Uterus (tissue), 4 donors: ENCODE measurements at places on chromosomes 16 and 17.

- DNase-seq = no peak
Observed at GRCh38 chr16:13307851-13308250, 406.5 kb downstream of the SHISA9 start.

GRCh38 chr16:80085606-80086005, 455.2 kb upstream of the DYNLRB2 start:
- DNase-seq = no peak

GRCh38 chr16:66549284-66550131, at the start of gene TK2:
Gene TK2 (minus strand): TSS chr16:66550122. CDS start chr16:66550061, 61 bp downstream.
- peak; percentile 61 for DNase-seq

GRCh38 chr16:782258-782657, 5.9 kb downstream of the RPUSD1 start:
- DNase-seq = no peak

GRCh38 chr17:71726341-71726740, 394.5 kb upstream of the SOX9 start:
- no peak for DNase-seq

GRCh38 chr16:57956924-57957672, 13.8 kb downstream of the CNGB1 start:
- no peak for DNase-seq

- no peak for DNase-seq
Observed at GRCh38 chr16:85142771-85143211, 30.5 kb upstream of the CIBAR2 start.

DNA sequence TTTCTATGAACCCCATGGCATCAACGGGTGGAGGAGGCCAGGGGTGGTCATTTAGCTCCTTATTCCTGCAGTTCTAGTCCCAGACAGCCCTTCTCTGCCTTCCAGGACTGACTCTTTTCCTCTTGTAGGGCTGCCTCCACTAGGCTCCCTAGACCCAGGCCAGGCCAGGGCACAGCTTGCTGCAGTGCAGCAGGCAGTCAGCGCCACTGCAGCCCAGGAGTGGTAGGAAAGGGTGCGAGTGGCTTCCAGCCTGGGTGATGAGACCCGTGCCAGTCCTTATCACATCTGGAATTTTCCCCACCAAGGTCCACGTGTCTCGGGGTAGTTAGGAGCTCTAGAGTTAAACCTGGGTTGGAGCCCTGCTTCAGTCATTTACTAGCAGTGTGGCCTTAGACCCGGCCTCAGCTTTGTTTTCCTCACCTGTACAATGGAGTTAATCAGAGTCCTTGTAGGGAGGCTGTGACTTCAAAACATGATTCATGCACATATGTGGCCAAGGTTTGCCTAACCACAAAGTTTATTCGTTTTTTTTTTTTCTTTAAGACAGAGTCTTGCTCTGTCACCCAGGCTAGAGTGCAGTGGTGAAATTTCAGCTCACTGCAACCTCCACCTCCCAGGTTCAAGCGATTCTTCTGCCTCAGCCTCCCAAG, 4.7 kb downstream of the SLC5A11 start:
- DNase-seq = no peak

- no peak for DNase-seq
Observed at GRCh38 chr17:72602517-72603419, 481.9 kb downstream of the SOX9 start.

GRCh38 chr16:49369651-49370611, 3.7 kb upstream of the C16orf78 start:
- DNase-seq = no peak

GRCh38 chr17:50439008-50439407, 13.0 kb downstream of the ACSF2 start:
- no peak for DNase-seq

GRCh38 chr17:27601069-27601974, 29.7 kb upstream of the LGALS9 start:
- DNase-seq = peak; percentile 88

- peak; percentile 64 for DNase-seq
Observed at GRCh38 chr16:73068541-73069401, 20.8 kb upstream of the ZFHX3 start.

- DNase-seq = no peak
Observed at GRCh38 chr17:3848229-3848835, 2.3 kb upstream of the NCBP3 start.

DNA sequence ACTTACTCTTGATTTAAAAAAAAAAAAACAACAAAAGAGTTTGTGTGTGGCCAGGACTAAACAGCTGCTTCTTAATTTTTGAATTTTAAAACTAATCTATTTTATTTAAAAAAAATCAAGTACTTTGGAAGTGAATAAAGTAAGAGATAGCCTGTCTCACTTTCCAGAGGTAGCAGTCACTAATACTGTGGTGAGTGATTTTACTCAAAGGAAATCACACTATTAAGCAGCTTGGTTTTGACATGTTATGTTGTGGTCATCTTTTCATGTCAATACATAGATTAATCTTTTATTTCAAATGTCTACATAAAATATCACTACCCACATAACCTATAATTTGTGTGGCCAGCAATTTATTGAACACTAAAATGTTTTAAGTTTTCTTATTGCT, 102.2 kb upstream of the HLF start:
- no peak for DNase-seq

DNA sequence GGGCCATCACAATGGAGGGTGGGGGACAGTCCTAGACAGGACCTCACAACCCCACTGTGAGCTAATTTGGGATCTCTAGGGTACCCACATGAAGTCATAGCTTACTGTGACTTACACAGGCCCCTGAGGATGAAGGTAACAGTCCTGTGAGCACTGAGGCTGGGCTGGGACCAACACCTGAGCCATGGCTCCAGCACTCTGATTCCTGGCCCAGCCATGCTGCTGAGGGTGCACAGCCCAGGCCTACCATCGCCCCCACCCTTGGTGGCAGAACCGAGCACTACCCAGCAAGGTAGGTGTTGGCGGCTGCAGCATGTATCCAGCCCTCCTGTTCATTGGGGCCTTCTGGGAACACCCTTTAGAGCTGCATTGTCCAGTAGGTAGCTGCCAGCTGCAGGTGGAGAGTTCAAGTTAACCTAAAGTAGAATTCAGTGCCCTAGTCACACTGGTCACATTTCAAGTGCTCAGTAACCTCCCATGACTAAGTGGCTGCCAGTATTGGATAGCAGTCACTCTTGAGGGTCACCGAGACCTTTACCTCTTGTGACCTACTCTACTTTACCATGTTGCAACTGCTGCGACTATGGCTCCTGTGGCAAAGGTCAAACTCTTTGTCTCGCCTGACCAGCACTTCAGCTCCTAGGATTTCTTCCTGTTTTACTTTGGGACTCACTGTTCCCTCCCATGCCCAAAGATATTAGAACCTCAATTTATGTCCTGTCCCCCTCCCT, 11.6 kb downstream of the AKAP1 start:
- DNase-seq = no peak

DNA sequence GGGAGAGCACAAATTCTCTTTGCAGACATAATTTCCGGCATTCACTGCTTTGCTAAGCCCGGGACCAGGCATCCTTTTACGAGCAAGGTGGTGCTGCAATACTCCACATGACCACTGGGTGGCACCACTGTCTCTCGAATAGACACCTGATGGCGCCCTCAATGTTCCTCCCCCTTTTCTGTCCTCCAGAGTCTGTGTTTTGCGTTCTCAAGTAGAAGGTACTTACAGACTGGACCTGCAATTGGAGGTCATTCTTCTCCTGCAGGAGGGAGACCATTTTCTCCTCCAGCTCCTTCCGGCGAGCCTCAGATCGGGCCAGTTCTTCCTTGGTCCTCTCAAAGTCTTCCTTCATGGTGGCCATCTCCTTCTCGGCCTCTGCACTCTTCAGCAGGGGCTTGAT, 45.2 kb downstream of the MYH13 start:
- DNase-seq = peak; percentile 74

DNA sequence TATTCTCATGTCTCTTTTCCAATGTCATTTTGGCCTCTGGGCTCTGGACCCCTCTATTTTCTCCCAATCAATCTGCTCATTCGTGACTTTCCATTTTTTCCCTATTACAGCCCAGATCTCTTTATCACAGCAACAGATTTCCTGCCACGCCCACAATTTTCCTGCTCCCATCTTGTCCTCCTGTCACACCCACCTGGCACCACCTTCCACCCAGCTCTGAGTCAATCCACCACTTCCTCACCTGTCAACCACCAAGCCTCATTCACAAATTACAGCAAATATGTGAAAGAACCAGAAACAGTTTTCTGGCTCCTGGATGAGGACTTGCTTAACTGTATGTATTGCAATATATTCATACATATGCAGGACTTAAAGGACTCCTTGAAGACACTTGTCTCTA, 311.3 kb downstream of the GRIN2A start:
- DNase-seq = no peak

- DNase-seq = no peak
Observed at GRCh38 chr16:17382514-17382913, 88.2 kb downstream of the XYLT1 start.

DNA sequence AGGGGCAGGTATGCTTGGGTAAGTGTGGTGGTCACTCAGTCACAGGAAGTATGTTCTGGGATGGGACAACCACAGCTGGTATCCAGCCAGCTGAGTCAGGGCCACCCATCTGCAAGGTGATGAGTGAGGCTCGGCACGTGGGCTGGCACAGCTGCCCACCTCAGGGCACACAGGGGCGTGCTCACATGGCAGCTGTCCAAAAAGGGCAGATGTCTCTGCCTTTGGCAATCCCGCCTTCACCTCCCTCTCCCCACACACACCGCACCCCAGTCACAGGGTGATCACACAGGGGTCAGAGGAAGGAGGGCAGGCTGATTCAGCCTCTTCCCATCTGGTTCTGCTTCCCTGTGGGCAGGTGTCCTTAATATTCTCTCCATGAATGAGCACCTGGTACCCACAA, 85.9 kb upstream of the TOB1 start:
- peak; percentile 27 for DNase-seq

DNA sequence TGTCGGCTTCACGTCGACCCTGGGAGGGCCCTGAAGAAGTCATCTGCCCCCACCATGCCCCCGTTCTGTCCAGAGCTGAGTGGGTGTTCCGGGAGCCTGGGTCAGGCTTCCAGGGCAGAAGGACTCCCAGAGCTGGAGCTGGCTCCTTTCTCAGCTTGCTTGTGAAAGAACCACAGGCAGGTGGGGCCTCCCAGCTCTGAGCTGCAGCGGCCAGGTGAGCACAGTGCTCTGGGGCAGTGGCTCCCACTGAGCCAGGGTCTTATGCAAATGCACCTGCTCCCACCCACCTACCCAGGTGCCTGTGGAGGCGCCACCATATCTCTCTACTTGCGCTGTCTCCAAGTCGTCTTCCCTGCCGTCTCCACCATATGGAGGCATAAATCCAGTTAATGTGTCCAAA, 140.0 kb upstream of the RPL38 start:
- no peak for DNase-seq

DNA sequence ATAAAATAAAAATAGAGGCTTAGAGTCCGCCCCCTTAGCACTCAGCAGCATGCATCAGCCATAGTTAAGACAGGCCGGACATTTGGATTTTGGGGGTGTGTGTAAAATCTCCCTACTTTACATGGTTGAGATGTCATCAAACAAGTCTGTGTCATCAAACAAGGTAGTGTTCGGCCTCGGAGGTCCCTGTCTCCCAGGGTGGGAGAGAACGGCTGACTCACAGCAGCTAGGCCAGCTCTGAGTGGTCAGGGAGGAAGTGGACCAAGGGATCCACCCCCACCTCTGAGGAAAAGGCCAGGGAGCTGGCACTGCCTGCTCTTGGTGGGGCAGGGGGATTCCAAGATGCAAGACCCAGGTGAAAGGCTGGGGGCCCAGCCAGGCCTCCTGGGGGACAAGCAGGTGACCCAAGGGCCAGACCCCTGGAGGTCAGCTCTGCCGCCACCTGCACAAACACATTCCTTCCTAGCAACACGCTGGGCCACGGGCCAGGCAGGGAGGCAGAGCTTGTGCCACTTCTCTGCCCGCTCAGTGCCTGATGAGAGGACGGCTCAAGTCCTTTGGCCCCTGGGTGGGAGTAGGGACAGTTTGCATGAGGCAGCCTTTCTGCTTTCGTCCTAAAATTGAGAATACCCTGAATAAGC, 28.5 kb downstream of the KIFC3 start:
- no peak for DNase-seq

DNA sequence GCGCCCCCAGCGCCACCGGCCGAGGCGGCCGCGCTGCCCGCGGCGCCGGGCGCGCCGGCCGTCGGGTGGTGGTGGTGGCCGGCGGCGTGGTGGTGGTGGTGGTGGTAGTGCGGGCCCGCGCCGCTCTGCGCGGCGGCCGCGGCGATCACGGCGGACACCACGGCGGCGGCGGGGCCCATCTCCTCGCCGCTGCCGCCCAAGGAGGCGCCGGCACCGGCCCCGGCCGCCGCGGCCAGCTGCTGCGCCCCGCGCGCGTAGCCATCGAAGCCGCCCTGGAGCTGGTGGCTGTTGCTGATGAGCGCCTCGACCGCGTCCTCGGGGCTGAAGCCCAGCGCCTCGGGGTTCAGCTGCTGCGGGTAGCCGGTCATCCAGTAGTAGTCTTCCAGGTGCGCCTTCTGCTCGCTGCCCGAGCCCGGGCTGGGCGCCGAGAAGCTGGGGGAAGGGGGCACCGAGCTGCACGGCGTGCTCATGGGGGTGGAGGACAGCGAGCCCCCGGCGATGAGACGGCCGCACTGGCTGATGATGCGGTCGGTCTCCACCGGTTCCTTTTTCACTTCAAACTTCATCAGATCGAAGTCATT, 1.2 kb downstream of the MAF start:
- peak; percentile 41 for DNase-seq

- no peak for DNase-seq
Observed at GRCh38 chr16:72800524-72801161, 247.3 kb downstream of the ZFHX3 start.

- DNase-seq = no peak
Observed at GRCh38 chr17:42337442-42337841, 49.1 kb downstream of the STAT5A start.

DNA sequence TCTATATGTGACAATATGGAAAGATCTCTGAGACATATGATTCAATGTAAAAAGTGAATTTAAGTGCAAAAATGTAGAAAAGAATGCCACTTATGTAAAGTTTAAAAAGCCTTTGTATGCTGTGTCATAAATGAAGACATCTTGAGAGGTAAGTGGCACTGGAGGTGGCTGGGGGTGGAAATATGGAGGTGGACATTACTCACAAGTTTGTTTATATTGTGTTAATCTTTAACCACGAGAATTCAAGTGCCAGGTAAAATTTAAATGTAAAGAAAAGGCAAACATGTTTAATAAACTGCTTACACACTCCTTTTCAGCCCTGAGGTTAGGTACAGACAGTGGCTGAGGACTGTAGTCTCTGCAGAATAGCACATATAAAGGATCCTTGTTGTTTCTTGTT, 235.1 kb downstream of the ABCC12 start:
- DNase-seq = no peak

- DNase-seq = no peak
Observed at GRCh38 chr17:78573955-78574354, 3.2 kb downstream of the DNAH17 start.
